ENCODE measurements at places on chromosomes 13 and 19.

DNA sequence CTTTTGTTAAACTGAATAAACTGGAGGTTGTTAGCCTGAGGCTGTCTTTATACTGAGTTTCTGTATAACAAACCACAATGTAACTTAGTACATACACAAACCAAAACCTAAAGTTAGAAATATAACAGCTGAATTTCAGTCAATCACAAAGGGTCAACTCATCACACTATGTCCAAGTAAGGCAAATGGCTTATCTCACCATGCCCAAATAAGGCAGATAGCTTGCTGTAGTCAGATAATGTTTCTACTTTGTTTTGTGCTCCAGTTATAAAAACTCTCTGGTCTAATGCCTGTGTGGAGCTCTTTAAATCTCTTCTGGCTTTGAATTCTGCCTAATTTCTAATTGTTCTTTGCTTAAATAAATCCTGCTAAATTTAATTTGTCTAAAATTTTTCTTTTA, 1323.4 kb upstream of the ATXN8OS start:
- no peak for DNase-seq

- DNase-seq: no peak
Observed at GRCh38 chr19:1304197-1304924, 18.7 kb downstream of the EFNA2 start.

GRCh38 chr19:39264306-39265290, 3.6 kb upstream of the IFNL2 start:
- no peak for DNase-seq

GRCh38 chr13:95075506-95075905, 225.7 kb downstream of the ABCC4 start:
- no peak for DNase-seq

- no peak for DNase-seq
Observed at GRCh38 chr19:47644199-47644598, 35.3 kb downstream of the BICRA start.

GRCh38 chr19:5881543-5882299, 11.4 kb upstream of the FUT5 start:
- DNase-seq: no peak

- no peak for DNase-seq
Observed at GRCh38 chr19:39845172-39845571, 1.0 kb downstream of the FBL start.

GRCh38 chr19:5099701-5100221, 130.8 kb downstream of the KDM4B start:
- DNase-seq: no peak

- DNase-seq: no peak
Observed at GRCh38 chr13:51879133-51879532, 17.4 kb downstream of the CCDC70 start.

GRCh38 chr13:76992548-76993001, 694 bp downstream of the CLN5 start:
- DNase-seq: peak; percentile 40

GRCh38 chr13:113123226-113124201, 915 bp downstream of the F10 start:
- no peak for DNase-seq

DNA sequence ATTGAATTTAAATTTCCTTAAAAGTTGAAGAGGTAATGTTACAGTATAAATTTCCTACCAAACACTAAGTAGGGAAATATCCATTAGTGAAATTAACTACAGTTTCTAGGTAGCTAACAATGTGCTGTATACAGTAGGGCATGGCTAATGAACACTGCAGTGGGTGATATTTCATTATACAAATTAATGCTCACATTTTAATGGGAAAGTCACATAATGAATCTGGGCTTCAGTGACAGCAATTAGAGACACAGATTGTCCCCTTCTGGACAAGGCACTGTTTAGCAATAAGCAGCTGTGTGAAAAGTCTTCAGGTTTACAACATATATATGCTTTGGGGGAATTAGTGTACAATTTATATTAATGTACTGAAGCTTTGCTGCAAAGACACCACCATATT, 169.4 kb downstream of the ZNF536 start:
- DNase-seq: no peak

- DNase-seq: no peak
Observed at GRCh38 chr13:44249431-44249836, 124.2 kb upstream of the SERP2 start.

GRCh38 chr13:101152184-101152583, 264.1 kb downstream of the NALCN start:
- DNase-seq: peak; percentile 78

DNA sequence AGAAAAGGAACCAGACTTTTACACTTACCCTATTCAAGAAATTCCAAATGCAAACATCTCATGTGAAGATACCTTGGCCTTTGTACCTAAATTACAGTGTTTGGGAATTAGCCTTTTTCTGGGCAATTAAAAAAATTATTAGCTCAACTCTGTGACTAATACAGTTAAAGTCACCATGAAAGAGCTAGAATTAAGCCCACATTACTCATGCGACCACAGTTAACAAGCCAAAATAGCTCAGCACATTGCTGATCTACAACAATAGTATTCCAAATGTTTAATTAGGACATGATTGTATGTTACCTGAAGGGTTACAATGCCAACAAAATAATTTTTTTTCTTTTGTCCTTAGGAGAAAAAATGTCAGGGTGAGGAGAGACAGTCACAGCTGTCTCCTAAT, 263.6 kb upstream of the GPC6 start:
- DNase-seq: no peak

GRCh38 chr13:40665126-40666044, 1.1 kb downstream of the FOXO1 start:
- DNase-seq: no peak

- no peak for DNase-seq
Observed at GRCh38 chr13:50845211-50845610, 1.7 kb upstream of the DLEU7 start.

DNA sequence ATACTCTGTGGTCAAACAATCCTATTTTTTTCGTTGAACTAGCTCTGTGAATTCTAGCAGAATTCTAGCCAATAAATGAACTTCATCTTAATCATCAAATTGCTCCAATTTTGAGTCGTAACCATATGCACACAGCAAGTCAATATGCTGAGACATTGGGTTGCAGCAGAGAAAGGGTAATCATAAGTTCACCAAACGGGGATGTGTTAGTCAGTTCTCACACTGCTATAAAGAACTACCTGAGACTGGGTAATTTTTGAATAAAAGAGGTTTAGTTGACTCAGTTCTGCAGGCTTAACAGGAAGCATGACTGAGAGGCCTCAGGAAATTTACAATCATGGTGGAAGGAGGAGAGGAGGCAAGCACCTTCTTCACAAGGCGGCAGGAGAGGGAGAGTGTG, 67.7 kb upstream of the ABCC4 start:
- DNase-seq: no peak

GRCh38 chr13:49690133-49690994, 922 bp downstream of the EBPL start:
- no peak for DNase-seq

DNA sequence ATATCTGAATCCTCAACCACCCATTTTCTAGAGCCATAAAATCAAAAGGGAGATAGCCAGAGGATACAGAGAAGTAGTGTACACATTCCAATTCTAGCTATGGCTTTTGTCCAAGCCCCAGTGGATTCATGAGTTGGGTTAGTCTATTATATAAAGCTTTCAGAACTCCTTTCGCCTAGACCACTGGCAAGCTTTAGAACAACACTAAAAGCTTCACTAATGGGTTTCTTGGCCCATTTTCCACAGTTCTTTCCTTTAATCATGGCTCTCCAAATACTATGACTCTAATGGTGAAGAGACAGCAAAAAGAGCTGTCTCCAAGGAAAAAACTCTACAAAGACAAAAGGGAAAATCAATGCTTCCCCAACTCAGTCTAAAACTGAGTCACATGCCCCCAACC, 48.2 kb upstream of the SLITRK5 start:
- no peak for DNase-seq

- no peak for DNase-seq
Observed at GRCh38 chr13:112172641-112173251, 105.8 kb downstream of the SOX1 start.

DNA sequence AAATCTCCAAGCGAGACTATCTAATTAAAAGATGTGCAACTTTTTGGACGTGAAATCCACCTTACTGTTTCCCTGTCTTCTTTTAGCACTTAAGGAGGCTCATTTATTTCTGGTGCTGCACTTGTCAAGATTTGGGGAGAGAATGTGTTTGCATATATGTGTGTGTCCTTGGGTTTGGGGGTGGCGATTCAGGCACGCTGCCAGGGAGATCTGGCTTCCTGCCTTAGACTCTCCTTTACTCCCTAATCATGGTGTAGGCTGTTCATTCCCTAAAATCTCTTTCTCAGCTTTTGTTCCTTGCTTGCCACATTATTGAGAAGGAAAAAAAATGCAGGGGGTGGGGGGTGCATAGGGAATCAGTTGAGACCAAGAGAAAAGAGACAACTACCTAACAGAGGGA, 271.2 kb downstream of the DCLK1 start:
- no peak for DNase-seq

GRCh38 chr13:53854321-53854720, 825.7 kb downstream of the OLFM4 start:
- DNase-seq: no peak
